ENCODE measurements at places on chromosomes 5 and 9.

DNA sequence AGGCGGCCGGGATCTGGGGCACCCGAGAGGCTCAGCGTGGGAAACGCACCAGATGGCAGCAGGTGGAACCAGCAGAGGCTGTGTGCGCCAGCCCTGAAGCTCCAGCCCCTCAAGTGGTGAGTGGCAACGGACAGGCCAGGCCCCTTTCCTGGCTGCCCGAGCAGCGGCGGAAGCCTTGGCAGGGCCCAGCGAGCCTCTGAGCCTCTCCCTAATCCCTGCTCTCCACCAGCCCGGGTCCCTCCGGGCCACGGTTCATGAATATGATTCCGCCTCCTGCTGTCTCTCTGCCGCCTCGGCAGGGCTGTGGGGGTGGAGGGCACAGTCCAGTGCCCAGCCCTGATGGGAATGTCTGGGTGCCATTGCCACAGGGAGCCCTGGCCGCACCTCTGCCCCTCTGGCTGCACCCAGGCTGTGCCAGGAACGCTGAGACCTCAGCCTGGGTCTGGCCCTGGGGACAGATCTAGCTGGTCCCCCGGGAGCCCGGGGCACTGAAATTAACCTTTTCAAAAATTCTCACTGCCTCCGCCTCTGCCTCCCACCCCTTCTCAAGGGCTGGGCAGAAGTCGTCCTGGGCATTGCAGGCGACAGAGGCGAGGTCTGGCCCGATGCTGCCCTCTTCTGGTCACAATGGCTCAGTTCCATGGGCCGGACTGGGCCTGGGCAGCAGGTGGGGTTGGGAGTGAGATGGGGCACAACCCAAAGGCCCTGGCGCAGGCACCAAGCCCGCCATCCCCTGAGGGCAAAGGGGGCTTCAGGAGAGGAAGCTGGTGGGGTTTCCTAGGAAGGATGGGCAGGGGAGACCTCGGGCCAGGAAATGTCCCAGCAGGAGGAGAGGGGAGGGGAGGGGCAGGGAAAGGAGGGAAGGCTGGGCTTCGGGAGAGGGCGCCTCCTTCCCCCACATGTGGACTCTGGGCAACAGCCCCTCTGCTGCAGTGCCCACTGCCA, 20.3 kb downstream of the CCDC187 start:
- peak; percentile 11 for DNase-seq

DNA sequence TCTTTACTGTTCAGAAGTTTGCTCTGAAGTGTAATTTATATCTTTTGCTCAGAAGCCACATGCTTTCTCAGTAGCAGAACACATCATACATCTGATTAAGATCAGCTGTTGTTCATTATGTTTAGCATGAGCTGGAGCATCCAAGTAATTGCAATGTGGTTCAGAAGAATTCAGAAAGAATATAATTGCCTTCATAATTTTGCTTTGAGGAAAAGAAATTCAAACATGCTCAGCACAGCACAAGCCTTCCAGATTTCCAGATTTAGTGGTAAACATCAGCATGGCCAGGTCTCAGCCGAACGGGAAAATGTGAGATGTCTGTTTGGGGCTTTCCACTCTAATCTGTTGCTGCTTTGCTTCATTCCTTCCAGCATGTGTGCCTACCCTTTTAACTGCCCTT, 65.9 kb downstream of the ITGA1 start:
- DNase-seq, result peak; percentile 15

DNA sequence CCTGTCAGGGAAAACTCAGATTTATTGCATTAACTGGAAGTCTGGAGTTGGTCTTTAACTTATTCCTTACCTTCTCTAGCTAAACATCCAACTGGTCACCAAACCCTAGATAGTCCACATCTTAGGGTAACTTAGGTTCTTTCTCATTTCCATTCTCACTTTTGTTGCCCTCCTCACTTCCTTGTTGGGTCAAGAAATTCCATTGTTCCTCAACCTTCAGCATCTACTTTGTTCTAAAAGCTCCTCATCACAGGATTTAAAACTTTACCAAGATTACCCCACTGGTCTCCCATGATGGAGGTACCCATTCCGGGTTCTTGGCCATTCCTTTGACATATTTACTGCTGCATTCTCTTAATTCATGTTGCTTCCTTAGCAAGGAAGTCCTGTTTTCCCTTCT, 32.1 kb downstream of the PTTG1 start:
- no peak for DNase-seq

- DNase-seq, result no peak
These were observed 615.0 kb upstream of the CHD1 start for GRCh38 chr5:99543841-99544240.

GRCh38 chr5:175814691-175815090, 56.7 kb upstream of the CPLX2 start:
- DNase-seq, result peak; percentile 82

DNA sequence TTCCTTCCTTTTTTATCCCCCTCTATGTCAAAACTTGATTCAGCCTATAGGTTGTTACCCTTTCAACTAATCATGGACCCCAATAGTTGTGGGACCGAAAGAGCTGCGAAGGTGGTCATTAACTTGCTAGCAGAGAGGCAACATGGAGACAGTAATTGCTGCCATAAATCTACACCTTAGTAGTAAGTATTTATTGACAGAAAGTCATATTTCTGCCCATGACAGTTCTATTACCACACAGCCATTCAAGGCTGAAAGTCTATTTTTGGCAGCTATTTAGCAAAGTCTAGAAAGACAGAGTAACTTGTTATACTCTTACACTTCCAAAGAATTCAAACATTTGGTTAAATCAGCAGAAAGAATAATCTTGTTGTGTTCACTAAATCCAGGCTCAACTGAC, 236.2 kb downstream of the PRELID2 start:
- DNase-seq, result no peak

GRCh38 chr9:2337627-2338026, 284.0 kb upstream of the VLDLR start:
- DNase-seq, result no peak

DNA sequence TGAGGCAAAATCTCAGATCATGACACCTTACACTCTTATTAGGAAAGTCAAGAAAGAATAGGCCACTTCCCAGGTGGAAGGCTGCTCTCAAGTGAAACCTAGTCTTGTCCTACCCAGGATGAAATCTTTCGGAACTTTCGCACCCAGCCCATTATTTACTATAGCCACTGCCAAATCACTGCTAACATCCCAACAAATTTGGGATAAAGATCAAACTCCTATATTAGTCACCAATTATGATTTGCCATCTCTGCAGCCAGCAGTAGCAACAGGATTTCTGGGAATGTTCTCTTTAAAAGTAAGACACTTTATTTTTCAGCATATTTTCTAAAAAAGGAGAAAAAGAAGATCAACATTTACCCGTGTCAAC, 224.6 kb downstream of the GAS1 start:
- DNase-seq, result no peak

All from HFF-Myc (cell line).